ENCODE measurements at places on chromosomes 1 and 21. TPM values are rescaled to one million over a fixed set of nuclear protein-coding genes. Genes with fewer than 3 reads are reported as not detected.

Gene TACSTD2
- 0.50 TPM for total RNA-seq

DNA sequence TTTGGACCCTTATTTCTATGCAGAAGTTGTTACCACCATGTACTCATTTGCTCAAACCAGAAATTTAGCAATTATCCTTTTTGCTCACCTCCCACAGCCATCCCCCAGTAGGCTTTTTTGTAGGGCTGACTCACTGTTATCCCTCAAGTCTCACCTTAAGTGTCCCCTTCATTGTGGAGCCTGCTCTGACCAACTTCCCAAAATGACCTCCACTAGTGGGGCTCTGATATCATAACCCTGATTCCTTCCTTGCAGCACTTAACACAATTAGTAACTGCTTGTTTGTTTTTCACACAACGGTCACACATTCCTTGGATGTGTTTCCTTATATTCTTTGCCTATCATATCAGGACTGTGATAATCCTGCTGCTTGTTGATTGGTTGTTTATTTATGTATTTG is 76.7 kb downstream of the PATJ start:
- no peaks in the 10 kb centered on the region for H3K27me3 ChIP-seq
- no peak overlapping the region for H3K4me3 ChIP-seq
- no peak overlapping the region for H3K27ac ChIP-seq
- H3K36me3 ChIP-seq, result peaks cover 40% of the 10 kb centered on the region
- no peak for DNase-seq

DNA sequence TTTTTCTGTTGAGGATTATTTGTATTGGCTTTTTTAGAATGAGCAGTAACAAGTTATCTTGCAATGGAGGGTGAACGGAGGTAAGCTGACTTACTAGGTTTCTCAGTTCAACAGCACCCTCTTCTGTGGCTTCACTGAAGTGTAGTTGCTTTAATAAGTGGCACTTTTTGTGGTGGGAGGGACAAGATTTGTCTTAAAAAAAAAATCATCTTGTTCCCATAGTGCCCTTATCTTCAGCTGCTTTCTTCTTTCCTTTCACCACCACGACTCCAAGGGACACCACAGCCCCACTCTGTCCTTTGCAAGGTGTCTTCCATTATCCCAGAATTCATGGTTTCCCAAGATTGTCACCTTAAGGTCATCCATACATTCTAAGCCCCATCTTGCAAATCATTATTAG is 92.9 kb downstream of the PIGK start:
- no peaks in the 10 kb centered on the region for H3K27me3 ChIP-seq
- H3K27ac ChIP-seq, result no peak overlapping the region
- H3K36me3 ChIP-seq, result no peaks in the 10 kb centered on the region
- no peak overlapping the region for H3K4me3 ChIP-seq

DNA sequence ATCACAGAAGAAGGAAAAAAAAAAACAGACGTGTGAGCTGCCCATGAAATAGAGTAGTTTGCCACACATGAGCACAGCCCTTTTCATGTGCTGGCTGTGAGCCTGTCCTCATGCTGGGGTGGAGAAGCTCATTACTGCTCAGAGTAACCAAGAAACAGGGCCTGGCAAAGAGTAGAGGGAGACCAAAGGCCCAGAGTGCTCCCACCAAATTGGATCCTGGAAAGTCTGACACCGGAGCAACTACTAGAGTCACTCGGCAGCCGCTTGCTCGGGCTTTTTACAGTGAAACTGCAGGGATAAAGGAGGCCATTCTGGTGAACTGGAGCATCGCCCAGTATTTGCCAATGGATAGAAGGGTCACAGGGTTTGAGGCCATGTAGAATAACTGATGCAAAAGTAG is 64.4 kb upstream of the BARHL2 start:
- peaks cover 2% of the 10 kb centered on the region for H3K27me3 ChIP-seq
- no peak overlapping the region for H3K4me3 ChIP-seq
- no peak for DNase-seq
- H3K27ac ChIP-seq, result no peak overlapping the region
- H3K4me1 ChIP-seq, result peaks cover 19% of the 10 kb centered on the region

GRCh38 chr1:111882986-111883560 is 106.4 kb downstream of the KCND3 start:
- no peaks in the 10 kb centered on the region for H3K27me3 ChIP-seq
- no peak overlapping the region for H3K27ac ChIP-seq
- no peaks in the 10 kb centered on the region for H3K36me3 ChIP-seq
- H3K4me3 ChIP-seq, result no peak overlapping the region
- DNase-seq, result no peak

Gene GNG4
- 40.8 TPM for total RNA-seq

GRCh38 chr1:205344066-205344928 is 12.4 kb downstream of the KLHDC8A start:
- H3K36me3 ChIP-seq, result no peaks in the 10 kb centered on the region
- peak overlapping the region; percentile 72 for H3K4me3 ChIP-seq
- H3K27ac ChIP-seq, result no peak overlapping the region
- DNase-seq, result peak; percentile 66
- peaks cover 55% of the 10 kb centered on the region for H3K27me3 ChIP-seq
- H3K4me1 ChIP-seq, result peaks cover 33% of the 10 kb centered on the region

Gene COL8A2
- 3.3 TPM for total RNA-seq

DNA sequence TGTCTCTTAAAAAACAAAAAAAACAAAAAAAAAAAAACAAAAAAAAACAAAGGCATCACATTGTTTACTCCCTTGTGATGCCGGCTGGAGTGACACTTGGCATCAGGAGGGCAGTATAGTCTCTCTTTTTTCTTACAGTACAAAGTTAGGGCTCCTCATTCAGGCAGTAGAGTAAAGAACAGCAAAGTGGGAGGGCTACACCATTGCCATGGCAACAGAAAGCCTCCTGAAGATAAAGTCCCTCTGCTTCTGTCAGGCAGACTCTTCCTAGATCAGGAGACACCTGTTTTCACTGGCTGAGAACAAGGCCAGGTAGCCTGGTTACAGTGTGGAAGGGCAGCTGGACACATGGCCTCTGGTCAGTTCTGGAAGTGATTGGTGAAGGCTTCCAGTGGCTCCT is 41.3 kb upstream of the RAB3GAP2 start:
- no peak overlapping the region for H3K27ac ChIP-seq
- H3K27me3 ChIP-seq, result no peaks in the 10 kb centered on the region
- H3K4me3 ChIP-seq, result no peak overlapping the region

Gene RNF186
- total RNA-seq, result not detected

- no peaks in the 10 kb centered on the region for H3K27me3 ChIP-seq
- no peaks in the 10 kb centered on the region for H3K4me1 ChIP-seq
- no peak overlapping the region for H3K4me3 ChIP-seq
- no peak for DNase-seq
- no peak overlapping the region for H3K27ac ChIP-seq
- H3K36me3 ChIP-seq, result no peaks in the 10 kb centered on the region
Measured at GRCh38 chr1:57461405-57461804, 37.5 kb upstream of the DAB1 start.

DNA sequence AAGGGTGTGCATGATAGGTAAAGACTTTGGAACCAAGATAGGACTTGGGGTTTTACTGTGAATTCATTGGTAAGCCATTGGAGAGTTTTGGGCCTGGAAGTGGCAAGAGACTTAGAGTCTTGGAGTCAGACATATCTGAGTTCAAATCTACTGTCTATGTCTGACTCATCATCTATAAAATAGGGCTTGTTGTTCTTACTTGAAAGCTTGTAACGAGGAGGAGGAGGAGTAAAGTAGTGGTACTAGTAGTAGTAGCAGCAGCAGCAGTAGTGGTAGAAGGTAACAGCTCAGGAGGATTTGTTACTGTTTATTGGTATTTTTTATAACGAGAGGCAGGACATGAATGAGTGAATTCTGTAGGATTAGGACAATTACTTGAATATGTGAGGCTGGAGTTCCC is 62.7 kb downstream of the CACHD1 start:
- DNase-seq, result no peak
- H3K27ac ChIP-seq, result peak overlapping the region; percentile 40
- H3K4me3 ChIP-seq, result no peak overlapping the region
- peaks cover 9% of the 10 kb centered on the region for H3K36me3 ChIP-seq
- no peaks in the 10 kb centered on the region for H3K27me3 ChIP-seq
- peaks cover 70% of the 10 kb centered on the region for H3K4me1 ChIP-seq

- DNase-seq, result no peak
- H3K4me3 ChIP-seq, result no peak overlapping the region
- H3K4me1 ChIP-seq, result peaks cover 28% of the 10 kb centered on the region
- H3K27ac ChIP-seq, result no peak overlapping the region
- H3K27me3 ChIP-seq, result no peaks in the 10 kb centered on the region
Measured at GRCh38 chr21:27017246-27017645, 50.4 kb upstream of the ADAMTS5 start.

DNA sequence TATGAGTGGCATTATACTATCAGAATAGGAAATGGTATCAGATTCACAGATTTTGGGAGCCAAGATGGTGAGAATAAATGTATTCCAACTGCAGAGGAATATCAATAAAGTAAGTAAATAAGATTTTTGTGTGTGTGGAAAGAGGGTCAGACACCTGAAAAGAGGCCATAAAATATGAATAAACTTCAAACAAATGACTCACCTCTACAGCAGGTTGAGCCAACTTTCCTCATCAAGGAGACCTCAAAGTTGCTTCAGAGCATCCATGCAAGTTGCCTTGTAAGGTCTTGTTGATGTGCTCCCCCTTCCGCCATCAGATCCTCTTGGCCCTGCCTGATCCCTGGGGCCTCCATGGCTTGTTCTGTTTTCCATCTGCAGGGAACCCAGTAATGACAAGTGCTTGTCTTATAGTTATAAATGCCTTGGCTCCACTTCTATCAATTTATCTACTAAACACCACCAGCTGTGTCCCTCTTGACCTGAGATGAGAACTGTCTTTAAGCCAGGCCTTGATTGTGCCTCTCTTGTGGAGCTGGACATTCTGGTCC is 775.6 kb downstream of the LTN1 start:
- H3K27ac ChIP-seq, result no peak overlapping the region
- H3K27me3 ChIP-seq, result no peaks in the 10 kb centered on the region
- H3K4me3 ChIP-seq, result no peak overlapping the region
- peaks cover 2% of the 10 kb centered on the region for H3K4me1 ChIP-seq
- 0 out of 2 replicates have a peak, but pooled peaks cover 2% of the 10 kb centered on the region for H3K36me3 ChIP-seq

DNA sequence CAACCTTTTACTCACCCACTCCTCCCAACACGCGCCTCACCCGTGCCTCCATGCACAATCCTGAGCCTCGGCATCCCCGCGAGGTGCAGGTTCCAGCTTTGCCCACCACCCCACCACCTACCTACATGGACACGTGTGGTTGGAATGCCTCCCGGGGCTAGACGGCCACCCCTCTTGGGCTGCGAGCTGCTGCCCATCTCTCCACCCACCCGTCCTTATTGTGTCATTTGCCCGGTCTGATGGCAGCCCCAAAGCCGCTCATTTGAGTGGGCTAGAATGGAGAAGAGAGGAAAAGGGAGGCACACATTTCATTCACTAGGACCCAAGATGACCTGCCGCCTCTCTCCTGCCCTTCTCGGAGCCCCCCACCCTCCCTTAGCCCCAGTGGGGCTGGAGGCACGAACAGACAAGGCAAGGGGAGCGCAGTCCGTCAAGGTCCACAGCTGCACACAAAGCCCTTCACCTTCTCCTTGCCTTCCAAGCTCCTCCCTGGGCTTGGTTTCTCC is 785 bp downstream of the ZNF697 start:
- no peak for DNase-seq
- H3K27ac ChIP-seq, result peak overlapping the region; percentile 64
- peaks cover 4% of the 10 kb centered on the region for H3K36me3 ChIP-seq
- H3K4me1 ChIP-seq, result peaks cover 43% of the 10 kb centered on the region
- peaks cover 15% of the 10 kb centered on the region for H3K27me3 ChIP-seq

- DNase-seq, result no peak
- H3K27me3 ChIP-seq, result no peaks in the 10 kb centered on the region
- H3K27ac ChIP-seq, result no peak overlapping the region
- H3K4me1 ChIP-seq, result no peaks in the 10 kb centered on the region
- peaks cover 20% of the 10 kb centered on the region for H3K36me3 ChIP-seq
- no peak overlapping the region for H3K4me3 ChIP-seq
Measured at GRCh38 chr1:103373991-103374390, 151.5 kb upstream of the RNPC3 start.

Gene EPHA8
- 7.1 TPM for total RNA-seq

DNA sequence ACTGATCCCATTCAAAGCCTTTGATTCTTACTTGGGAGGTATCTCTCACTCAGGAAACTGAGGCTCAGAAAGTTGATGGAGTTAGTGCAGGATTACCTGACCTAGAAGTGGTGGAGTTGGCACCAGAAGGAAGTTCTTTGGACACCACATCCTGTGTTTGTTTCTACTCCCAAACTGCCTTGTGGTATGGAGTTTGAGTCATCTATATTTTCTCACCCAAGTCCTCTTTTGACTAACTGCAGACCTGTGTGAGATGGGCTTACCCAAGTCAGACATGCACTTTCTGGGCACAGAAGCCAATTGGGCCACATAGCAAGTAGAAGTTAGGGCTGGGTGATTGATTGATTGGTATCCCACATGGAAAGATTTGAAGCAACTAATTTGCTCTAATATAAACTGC is 36.1 kb downstream of the FGGY start:
- DNase-seq, result no peak
- H3K27ac ChIP-seq, result no peak overlapping the region
- peaks cover 15% of the 10 kb centered on the region for H3K4me1 ChIP-seq
- no peaks in the 10 kb centered on the region for H3K36me3 ChIP-seq
- H3K4me3 ChIP-seq, result no peak overlapping the region

DNA sequence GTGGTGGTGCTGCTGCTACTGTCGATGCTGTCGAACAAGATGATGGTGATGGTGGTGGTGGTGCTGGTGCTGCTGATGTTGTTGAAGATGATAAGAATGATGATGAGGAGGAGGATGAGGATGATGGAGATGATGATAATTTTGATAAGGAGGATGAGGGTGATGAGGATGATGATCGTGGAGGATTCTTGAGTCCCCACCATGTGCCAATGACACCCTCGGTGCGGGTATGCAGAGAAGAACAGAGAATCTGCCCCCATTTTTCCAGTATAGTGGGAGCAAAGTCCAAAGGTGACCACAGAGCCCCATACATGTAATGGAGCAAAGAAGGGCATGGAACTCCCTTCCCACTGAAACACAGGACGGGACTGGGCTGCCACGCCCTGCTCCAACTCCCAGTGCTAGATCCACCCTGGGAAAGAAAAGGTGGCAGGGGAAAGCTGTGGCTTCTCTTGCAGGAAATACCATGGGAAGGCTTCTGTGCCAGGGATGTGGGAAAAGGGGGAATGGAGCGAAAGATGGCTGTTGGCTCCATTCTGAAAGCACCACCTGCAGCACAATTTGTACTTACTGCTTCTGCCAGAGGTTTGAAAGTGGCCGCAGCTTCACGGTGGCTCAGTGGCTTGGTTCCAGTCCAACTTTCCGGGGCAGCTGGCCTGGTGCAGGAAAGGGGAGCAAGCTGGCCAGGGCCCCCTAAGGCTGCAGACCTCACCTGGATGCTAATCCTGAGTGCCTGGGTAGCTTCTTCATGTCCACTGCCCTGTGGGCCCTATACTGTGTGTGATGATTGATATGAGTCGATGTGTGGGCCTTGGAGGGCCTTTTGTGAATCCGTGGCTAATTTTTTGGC is 387.2 kb upstream of the VAMP3 start:
- H3K27me3 ChIP-seq, result no peaks in the 10 kb centered on the region
- no peak overlapping the region for H3K27ac ChIP-seq
- peaks cover 37% of the 10 kb centered on the region for H3K4me1 ChIP-seq
- no peaks in the 10 kb centered on the region for H3K36me3 ChIP-seq
- H3K4me3 ChIP-seq, result no peak overlapping the region
- DNase-seq, result no peak

Gene PLPPR5
- 2.2 TPM for total RNA-seq

All from WTC11 (cell line).